ENCODE measurements at places on chromosomes 3 and 15.

DNA sequence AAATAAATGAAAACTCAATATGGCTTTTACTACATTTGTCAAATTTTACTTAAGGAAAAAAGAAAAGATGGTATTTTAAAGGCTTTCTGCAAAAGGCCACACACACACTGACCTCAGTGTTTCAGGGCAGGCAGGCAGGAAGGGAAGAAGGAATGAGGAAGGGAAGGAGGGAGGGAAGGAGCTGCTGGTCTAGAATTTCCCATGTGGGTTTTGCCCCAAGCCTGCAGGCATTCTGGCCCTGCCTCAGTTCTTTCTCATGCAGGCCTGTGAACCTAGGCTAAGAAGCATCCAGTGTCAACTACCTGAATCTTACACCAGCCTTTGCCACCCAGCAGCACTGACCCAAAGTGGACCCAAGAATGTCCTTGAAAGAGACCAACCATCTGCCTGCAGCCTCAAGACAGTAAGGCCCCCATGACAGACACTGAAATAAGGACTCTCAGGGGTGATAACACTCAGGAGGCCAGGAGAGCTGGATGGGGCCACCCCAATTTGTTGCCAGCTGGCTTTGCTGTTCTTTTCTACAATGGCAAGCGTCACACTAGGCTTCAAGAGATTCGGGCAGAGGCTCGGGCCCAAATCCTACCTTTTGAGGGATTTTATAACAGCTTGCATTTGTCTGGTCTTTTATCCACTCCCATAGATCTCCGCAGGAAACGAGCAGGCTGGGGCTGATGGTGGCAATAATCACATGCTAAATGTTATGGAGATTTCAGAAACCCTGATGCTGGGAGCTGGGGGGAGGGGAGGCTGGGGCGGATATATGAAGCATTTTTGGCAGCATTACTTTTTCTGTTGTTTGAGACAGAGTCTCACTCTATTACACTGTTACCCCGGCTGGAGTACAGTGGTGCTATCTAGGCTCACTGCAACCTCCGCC lies 51.4 kb downstream of the XXYLT1 start:
- DNase-seq, result no peak

DNA sequence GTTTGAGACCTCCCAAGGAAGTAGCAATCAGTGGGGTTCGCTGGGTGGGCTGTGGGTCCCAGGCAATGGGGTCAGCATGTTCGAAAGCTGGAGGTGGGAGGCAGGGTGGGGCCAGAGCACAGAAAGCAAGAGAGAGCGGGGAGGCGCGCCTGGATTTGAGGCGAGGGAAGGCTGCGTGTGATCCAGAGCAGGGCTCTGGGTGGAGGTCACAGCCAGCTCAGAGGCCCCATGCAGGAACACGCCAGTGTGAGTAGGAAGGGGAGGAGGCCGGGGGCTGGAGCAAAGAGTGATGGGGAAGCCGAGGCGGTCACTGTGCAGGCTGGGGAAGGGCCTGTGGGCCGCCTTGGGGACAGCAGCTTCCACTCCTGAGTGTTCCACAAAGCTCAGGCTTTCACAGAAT lies 8.8 kb downstream of the DNAJB8 start:
- DNase-seq, result no peak

GRCh38 chr3:167109746-167110145 lies 270.4 kb downstream of the ZBBX start:
- no peak for DNase-seq

DNA sequence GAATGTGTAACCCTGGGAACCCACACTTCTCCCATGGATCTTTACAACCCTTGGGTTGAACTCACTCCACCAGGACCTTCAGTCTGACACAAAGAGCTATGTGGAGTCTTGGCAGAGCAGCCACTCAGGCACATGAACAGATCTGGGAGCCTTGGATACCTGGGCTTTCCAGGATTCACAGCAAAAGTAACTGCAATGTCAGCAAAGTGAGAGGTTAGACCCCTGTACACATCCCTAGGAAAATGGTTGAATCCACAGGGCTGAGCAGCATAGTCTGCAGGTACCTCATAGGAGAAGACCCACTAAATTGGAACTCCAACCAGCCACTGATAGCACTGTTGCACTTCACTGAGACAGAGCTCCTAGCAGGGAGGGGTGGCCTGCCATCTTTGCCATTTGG lies 59.6 kb downstream of the ILDR1 start:
- no peak for DNase-seq

GRCh38 chr3:18868911-18869689 lies 279.2 kb upstream of the KCNH8 start:
- no peak for DNase-seq

- no peak for DNase-seq
Observed at GRCh38 chr3:78368636-78369345, 1328.9 kb downstream of the ROBO2 start.

GRCh38 chr15:58852347-58852746 lies 81.1 kb downstream of the SLTM start:
- DNase-seq, result no peak

- no peak for DNase-seq
Observed at GRCh38 chr3:58429657-58430056, 4.0 kb downstream of the PDHB start.

- DNase-seq, result no peak
Observed at GRCh38 chr3:71310359-71310979, 273.1 kb downstream of the FOXP1 start.

- DNase-seq, result no peak
Observed at GRCh38 chr3:52681596-52681995, 4.1 kb downstream of the PBRM1 start.

GRCh38 chr3:194972641-194973040 lies 287.0 kb downstream of the FAM43A start:
- DNase-seq, result no peak

- DNase-seq, result no peak
Observed at GRCh38 chr3:28252001-28252431, 10.6 kb downstream of the CMC1 start.

- no peak for DNase-seq
Observed at GRCh38 chr15:44160796-44161195, 34.3 kb downstream of the FRMD5 start.

DNA sequence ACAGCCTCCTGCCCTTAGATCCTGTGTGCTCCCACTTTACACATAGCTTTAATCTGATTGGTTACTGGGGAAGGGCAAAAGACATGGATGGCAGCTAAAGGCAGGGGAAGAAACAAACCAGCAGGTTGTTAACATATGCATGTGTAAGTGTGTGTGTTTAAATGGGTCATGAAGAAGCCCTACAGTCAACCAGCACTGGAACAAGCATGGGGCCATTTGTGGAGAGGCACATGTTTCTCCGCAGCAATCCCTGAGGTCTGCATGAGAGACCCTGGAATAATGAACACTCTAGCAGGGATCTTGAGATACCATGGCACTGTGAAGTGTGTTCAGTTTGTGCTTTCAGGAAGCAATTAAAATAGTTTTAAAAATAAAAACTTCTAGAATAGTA lies 6.0 kb downstream of the KLF13 start:
- no peak for DNase-seq

GRCh38 chr15:40764629-40765103 lies 798 bp downstream of the GCHFR start:
- no peak for DNase-seq

DNA sequence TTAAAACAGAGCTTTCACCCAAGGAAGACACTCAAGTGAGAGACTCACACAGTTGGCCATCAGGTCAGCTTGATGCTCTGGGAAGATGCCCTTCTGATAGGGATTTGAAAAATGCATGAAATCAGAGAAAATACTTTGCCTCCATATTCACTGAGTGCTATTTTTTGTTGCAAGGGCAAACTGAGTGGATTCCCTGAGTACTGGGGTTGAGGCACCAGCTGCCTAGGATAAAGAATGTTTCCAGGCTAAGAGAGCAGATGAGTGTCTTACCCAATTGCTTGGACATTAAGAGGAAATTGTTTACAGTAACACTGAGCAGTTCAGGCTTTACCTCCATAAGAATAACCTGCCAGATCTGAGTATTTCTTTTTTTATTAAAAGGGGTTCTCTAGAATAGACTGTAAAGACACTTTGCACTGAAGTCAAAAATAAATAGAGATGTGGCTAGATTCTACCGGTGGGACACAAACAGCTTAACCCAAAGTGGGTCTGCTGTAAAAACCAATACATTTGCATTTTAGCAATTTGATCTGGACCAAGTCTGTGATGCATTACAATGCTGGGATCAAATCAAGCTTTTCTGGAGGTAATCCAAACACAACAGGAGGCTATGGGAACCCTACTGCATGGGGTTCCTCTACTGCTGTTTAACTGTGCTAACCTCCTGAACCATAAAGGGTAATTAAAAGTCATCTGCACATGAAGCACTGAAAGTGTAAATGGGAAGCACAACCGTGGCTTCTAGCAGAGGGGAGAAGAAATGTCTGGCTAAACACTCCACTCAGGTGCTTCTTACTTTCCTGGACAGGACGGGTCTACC lies 238.8 kb upstream of the WNT5A start:
- no peak for DNase-seq

GRCh38 chr3:188798556-188799145 lies 373.1 kb upstream of the TPRG1 start:
- DNase-seq, result no peak

DNA sequence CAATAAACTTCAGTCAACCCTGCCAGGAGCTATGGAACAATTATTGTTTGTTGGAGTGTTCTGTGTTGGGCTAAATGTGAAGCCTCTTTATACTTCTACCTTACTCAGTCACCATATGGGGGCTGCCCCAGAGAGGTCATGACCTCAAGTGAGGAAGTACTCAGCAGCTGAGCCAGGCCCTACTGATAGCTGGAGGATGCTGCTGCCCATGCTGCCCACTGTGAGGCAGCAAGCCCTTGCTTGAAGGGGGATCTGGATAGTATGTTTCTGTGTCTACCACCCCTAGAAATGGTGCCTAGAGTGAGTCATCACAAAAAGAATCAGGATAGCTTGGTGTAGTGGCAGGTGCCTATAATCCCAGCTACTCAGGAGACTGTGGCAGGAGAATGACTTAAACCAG lies 4.5 kb upstream of the RPL24 start:
- no peak for DNase-seq

DNA sequence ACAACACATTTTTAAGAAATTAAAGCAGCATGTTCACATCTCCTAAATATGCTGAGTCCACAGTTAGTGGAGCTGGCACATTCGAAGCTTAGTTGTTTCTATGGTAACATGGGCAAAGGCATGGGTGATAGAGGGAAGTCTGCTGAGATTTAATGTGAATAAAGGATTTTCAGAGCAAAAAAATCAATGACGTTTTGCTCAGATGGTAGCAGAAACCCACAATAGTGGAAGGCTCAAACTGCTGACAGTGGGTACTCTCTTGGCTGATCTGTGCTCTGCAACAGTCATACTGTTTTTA lies 795.1 kb upstream of the ARPP21 start:
- DNase-seq, result no peak

GRCh38 chr3:73618461-73618860 lies 6.3 kb downstream of the PDZRN3 start:
- DNase-seq, result no peak

DNA sequence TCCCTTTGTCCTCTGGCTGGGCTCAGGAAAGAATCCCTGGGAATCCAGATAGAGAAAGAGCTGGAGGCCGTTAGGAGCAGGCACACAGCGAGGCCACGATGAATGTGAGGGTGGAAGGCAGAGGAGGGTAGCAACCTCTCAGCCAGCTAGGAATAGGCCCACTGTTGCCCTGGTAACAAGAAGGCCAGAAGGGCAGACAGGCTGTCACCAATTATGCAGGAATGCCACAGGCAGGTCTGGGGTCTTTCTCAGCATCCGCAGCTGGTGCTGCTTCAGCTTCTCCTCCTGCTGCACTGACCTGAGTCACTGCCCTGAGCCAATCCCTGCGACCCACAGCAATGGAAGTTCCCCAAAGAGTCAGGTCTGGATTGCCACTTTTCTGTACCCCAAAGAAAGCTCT lies 62.8 kb upstream of the C3orf80 start:
- DNase-seq, result no peak

GRCh38 chr15:51170882-51171633 lies 76.4 kb upstream of the TNFAIP8L3 start:
- no peak for DNase-seq

GRCh38 chr3:2099028-2099671 lies 484 bp downstream of the CNTN4 start:
- DNase-seq, result no peak

- DNase-seq, result peak; percentile 21
Observed at GRCh38 chr15:45635191-45635638, 386 bp downstream of the SQOR start.

- no peak for DNase-seq
Observed at GRCh38 chr3:114887806-114888205, 259.3 kb downstream of the ZBTB20 start.

All from substantia nigra (tissue), 51 donors.